ENCODE measurements at places on chromosomes 2 and 18.

- no peak for DNase-seq
Measured at GRCh38 chr2:85921659-85922058, 32.9 kb upstream of the ST3GAL5 start.

GRCh38 chr2:212962691-212963090, 188.7 kb downstream of the IKZF2 start:
- no peak for DNase-seq

- DNase-seq = no peak
Measured at GRCh38 chr2:237923481-237924163, 43.2 kb upstream of the UBE2F start.

DNA sequence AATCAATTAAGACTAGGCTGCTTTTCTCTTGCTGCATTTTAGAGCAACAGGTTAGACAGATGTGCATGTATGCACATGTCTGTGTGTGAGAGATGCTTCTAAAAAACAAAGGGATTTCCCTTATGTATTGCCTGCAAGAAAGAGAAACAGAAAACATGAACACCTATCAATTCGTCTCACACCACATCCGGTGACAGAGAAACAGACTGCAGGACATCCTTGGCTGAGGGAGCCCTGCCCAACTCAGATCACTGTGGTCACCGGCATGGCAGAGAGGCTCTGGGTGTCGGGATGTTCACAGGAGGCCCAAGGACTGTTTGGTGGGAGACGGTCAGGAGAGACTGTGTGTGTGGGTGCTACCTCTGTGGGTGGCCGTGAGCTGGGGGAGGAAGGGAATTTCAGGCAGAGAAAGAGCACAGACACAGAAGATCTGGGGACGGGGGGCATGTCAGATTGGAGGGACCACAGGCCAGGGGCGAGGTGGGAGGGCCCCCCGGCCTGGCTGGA, 24.9 kb downstream of the FHL2 start:
- DNase-seq = no peak

DNA sequence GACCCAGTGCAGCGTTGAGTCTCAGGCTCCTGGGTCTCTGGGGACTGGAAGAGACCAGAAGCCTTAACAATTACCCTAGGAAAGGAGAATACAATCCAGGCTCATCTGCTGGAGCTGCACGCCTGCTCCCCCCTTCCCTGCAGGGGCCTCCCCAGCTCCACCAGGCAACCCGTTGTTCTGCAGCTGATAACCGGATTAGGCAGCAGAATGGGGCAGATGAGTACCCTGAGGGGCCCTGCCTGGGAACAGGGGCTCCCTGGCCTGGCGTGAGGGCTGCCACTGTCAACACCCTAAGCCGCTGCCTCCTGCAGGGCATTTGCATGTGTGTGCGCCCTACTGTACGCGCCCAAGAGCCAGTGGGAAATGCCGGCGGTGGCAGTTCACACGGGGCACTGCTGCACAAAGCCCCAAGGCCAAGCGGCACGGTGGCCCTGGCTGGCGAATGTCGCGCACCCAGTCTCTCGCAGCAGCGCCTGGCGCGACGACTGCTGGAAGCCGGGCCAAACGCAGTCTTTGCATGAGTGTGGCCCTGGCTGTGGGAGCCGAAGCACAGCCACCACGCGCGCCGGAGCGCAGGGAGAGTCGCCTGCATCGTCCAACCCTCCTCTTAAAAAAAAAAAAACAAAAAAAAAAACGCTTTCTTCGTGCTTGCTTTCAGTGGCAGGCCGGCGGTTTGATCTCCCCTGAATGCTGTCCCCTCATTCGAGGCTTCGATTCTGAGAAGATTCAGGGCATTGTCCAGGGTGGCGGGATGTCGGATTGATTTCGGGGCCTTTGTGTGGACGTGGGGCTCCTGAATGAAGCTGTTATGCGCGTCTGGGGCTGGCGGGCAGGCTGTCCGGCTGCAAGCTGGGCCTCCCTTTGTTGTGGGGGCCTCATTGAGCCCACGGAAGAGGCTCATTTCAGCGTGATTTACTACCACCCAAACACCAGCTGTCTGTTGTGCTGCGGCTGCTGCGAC, 63.8 kb downstream of the SETBP1 start:
- DNase-seq = no peak

DNA sequence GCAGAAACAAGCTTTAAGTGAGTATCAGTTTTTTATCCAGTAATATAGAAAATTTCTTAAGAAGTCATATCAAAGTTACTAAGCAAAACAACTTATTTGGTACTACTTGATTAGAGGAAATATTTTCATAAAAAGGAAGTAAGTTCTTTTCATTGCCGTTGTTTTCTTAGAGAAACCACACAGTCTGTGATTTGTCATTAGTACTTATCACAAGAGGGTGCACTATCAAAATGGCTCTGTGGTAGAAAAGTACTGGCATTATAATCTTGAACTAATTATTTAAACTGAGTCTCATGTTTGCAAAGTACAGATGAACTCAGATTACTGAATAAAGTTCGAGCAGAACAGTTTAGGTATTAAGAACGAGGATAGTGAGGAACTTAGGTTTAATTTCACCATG, 93.4 kb downstream of the IKZF2 start:
- DNase-seq = no peak

DNA sequence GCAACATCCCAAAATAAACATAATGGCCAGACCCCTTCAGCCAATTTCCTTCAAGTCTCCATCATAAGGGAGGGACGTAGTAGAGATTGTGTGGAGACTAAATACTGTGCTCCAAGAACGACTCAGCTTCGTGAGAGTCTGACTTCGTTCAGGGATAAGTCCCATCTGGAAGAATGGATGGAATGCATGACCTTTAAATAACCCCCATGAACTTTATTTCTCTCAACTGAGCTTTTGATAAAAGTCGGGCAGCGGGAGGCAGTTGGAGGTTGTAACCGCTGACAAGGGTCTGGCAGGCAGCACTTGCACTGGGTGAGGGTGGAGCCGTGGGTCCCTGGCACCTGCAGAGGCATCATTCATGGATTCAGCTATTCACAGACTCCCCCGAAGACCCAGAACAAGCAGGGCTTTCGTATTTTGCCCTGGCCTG, 115.9 kb downstream of the ZFP36L2 start:
- DNase-seq = no peak

DNA sequence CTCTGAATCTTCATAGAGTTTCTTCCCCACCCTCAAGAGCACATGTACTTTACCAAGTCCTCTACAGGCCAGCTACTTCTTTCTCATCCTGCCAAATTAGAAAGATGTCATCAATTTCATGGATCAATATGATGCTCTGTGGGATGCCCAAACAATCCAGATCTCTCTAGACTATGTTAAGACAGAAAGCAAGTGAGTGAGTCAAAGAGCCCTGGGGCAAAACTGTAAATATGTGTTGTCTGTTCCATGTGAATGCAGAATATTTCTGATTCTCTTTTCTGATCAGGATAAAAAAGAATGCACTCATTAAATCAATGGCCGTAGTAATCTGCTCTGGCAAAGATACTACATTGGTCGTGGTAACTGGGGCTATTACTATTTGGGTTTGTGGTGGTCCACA, 53.1 kb upstream of the ROCK2 start:
- no peak for DNase-seq

- peak; percentile 8 for DNase-seq
Measured at GRCh38 chr18:24514439-24514838, 54.0 kb downstream of the HRH4 start.

DNA sequence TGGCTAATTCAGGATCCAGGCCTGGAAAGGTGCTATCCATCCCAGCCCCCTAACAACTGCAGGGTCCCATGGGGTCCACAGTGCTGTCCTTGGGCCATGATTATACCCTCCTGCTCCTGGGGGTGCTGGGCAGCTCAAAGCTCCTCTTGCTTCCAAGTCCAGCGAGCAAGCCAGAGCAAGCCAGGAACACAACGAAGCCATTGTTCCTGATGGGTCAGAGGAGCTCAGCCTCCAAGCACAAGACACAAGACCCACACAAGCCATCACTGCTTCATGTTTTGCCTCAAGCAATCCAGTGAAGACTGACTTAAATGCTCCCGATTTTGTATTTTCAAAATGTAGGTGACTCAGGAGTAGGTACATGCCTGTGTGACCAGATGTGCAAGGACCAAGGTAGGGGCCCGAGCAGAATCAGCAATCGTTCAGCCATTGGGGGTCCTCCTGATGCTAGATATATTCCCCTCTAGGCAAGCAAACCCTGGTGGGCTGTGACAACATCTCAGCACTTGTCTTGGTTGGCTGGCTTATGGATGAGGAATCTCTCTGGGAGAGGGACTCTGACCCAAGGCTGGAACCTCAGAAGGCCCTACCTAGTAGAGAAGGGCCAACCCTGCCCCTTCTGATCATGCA, 90.8 kb downstream of the EPAS1 start:
- DNase-seq = no peak

GRCh38 chr2:118848381-118849225, 1.2 kb upstream of the EN1 start:
- no peak for DNase-seq

GRCh38 chr2:215579809-215580208, 143.9 kb upstream of the FN1 start:
- no peak for DNase-seq

GRCh38 chr2:169983506-169983905, 156.3 kb downstream of the UBR3 start:
- no peak for DNase-seq

DNA sequence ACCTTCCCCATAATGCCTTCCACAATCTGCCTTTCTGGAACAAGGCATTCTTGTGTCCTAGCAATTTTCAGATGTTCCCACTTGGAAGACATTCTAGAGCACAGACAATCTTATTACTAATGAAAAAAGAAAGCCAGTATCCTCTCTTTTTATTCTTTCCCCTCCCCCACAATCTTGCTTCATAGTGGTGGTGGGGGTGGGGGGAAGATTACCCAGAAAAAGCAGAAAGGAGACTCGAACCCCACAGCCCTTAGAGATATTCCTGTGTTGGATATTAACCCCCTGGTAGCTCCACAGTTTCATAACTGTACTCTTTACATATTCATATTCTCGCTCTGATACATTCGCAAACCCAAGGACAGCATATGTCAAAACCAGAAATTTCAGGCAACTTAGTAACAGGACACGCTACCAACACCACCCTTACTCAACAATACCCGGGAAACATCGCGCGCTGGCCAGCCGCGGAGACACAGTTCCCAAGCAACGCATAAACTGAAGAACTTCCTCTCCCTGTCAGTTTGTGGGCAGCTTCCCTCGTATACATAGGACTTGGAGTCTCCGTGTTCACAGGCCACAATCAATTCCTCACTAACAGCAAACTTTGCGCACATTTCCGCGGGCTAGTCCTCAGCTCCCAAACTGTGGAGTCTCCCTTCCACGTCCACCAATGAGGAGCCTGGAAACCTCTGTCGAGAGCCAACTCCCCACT, 793 bp downstream of the NR4A2 start:
- DNase-seq = peak; percentile 53

DNA sequence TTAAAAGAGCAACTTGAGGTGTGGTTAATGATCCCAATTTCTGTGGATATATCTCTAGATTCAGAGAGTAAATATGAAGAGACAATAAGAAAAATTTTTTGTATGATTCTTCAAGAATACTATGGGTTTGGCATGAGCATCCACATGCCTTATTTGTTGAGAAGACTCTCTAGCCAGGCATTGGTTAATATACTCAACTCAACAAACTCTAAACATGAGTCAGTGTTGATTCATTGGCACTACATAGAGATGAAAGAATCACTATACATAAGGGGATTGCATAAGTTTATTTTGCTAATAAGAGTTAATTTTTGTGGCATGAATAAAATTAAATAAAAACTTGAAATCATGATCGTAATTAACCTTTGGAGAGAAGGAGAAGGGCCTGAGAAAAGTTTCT, 930.2 kb upstream of the LRRTM1 start:
- DNase-seq = no peak

DNA sequence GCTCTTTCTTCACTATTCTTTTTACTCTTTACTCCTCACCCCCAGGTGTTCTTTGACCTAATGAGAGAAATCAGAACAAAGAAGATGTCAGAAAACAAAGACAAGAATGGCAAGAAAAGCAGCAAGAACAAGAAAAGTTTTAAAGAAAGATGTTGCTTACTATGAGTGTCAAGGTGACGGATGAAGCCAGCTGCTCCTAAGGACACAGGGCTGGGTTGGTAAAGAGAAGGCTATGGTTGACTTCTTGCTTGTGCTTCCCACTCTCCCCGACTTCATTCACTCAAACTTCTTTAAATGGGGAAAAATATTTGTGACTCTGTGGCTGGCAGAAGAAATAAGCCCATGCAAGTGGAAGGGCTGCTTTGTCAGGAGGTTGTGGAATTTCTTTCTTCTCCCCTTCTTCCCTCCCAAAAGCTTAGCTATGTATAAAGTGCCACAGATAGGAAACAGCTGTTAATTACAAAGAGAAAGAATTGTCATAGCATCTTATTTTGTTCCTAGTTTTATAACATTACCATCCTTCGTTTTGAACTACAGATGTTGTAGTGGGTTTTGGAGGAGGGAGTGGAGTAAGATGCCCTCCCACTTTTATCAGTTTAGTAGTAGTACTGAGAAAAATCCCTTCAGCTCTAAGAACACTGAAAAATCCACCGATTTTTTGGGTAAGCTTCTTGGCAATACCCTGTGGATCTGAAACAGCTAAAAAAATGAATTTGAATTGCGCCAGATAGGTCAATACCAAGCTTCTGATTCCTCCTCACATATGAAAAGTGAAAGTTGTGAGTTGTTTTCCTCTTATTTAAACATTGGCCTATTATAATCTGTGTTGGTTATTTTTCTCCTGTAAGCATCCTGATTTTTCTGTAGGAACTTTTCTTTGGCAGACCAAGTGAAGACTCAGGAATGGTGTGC, 40.7 kb downstream of the RALB start:
- no peak for DNase-seq

DNA sequence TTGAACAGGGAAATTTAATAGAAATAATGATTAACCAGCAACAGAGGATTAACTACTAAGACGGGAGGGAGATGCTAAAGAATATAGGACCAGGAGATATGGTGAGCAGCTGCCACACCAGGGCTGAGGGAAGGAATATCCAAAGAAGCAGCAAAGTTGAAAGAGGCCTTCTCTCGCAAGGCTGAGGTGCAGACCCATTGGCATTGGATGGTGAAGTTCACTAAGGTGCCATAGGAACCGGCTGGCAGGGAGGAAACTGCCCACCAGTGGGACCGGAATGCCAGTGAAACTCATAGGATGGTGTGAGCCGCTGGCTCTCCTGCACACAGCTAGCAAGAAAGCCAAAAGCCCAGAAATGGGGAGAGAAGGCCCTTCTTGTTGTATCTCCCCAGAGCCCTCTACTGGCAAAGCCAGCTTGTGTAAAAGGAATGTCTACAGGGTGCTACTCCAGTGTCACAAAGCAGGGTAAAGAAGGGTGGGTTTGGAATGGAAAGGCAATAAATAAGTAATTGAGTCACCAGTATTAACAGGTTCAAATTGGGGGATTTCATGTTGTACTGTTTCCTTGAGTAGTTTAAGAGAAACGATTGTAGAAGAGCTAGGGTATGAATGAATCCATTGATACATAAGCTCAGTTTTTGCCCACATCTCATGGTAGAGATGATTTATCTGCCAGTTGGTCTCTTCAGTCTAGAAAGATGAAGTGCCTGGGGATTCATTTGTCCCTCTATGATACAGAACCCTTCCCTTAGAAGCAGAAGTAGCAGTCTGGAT, 36.0 kb downstream of the FARP2 start:
- DNase-seq = no peak

GRCh38 chr18:49723648-49724180, 89.6 kb downstream of the ACAA2 start:
- no peak for DNase-seq

Measured in NCI-H2081 (cell line).